ENCODE measurements at places on chromosomes 4 and X. TPM values are rescaled to one million over a fixed set of nuclear protein-coding genes. Genes with fewer than 3 reads are reported as not detected.

GRCh38 chr4:15506464-15506863, 36.8 kb downstream of the CC2D2A start:
- no peaks in the 10 kb centered on the region for H3K36me3 ChIP-seq
- no peaks in the 10 kb centered on the region for H3K27me3 ChIP-seq
- H3K4me1 ChIP-seq: no peaks in the 10 kb centered on the region
- DNase-seq: no peak
- H3K4me3 ChIP-seq: no peak overlapping the region

DNA sequence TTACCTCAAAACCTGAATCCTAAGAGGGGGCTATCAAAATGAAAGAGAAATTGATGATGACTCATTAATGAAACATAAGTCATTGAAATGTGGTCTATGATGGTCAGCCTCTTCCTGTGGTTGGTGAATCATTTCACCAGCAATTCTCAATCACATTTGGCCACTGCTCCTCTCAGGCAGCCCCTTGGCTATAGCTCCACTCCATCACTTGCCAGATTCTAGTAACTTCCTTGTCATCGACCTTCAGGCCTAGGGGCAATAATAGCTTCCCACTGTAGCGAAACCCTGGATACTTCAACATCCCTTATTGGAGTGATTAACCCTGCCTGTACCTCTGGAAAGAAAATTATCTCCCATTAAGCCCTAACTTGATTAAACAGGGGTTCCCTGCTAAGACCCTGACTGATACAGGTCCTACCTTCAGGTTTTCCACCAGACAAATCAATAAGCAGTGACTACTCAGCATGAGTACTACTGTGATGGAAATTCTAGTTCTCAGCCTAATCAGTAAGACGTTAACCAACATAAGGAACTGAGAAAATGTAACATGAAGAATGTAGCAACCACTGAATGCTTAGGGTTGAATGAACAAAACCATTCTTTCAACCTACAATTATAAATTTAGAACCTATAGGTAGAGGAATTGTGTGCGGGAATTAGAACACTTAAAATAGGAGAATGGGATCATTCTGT, 30.4 kb downstream of the ADH7 start:
- H3K4me3 ChIP-seq: no peak overlapping the region
- no peaks in the 10 kb centered on the region for H3K36me3 ChIP-seq
- peak; percentile 35 for DNase-seq
- peaks cover 10% of the 10 kb centered on the region for H3K4me1 ChIP-seq
- peak overlapping the region; percentile 42 for H3K27ac ChIP-seq
- H3K27me3 ChIP-seq: no peaks in the 10 kb centered on the region

The PHF8 gene
- total RNA-seq: 9.0 TPM

DNA sequence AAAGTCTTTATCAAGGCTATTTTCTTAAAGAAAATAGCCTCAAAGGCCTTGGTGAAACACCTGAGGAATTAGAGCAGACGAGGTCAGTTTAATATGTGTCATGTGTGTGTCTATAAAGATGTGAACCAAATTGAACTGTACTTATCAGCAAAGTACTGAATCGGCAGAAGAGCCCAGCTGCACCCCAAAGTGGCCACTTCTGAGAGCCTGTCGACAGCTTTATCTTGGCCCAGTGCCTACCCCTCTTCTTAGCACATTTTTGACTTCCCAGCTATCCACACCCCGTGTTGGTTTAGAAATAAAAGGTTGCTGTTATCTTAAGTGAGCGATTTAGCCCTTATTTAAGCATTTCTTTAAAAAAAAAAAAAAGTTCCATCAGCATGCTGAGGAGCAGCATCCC, 329.7 kb downstream of the FBXW7 start:
- H3K4me1 ChIP-seq: no peaks in the 10 kb centered on the region
- H3K36me3 ChIP-seq: no peaks in the 10 kb centered on the region
- H3K27ac ChIP-seq: no peak overlapping the region
- no peak overlapping the region for H3K4me3 ChIP-seq

GRCh38 chrX:68419975-68420374, 13.3 kb downstream of the OPHN1 start:
- peaks cover 6% of the 10 kb centered on the region for H3K27me3 ChIP-seq
- no peak overlapping the region for H3K4me3 ChIP-seq
- H3K36me3 ChIP-seq: no peaks in the 10 kb centered on the region
- no peak overlapping the region for H3K27ac ChIP-seq
- H3K4me1 ChIP-seq: peaks cover 17% of the 10 kb centered on the region

- H3K4me1 ChIP-seq: no peaks in the 10 kb centered on the region
- DNase-seq: no peak
- no peaks in the 10 kb centered on the region for H3K27me3 ChIP-seq
- no peak overlapping the region for H3K27ac ChIP-seq
These were observed 98.0 kb downstream of the PTTG2 start for GRCh38 chr4:38058151-38058550.

GRCh38 chr4:36254371-36254770, 10.1 kb upstream of the ARAP2 start:
- H3K27ac ChIP-seq: no peak overlapping the region
- no peaks in the 10 kb centered on the region for H3K4me1 ChIP-seq
- no peaks in the 10 kb centered on the region for H3K27me3 ChIP-seq
- no peaks in the 10 kb centered on the region for H3K36me3 ChIP-seq
- no peak overlapping the region for H3K4me3 ChIP-seq

- no peak overlapping the region for H3K4me3 ChIP-seq
- no peak for DNase-seq
- H3K27ac ChIP-seq: no peak overlapping the region
- no peaks in the 10 kb centered on the region for H3K36me3 ChIP-seq
- H3K27me3 ChIP-seq: no peaks in the 10 kb centered on the region
- H3K4me1 ChIP-seq: no peaks in the 10 kb centered on the region
These were observed 717.3 kb upstream of the ACTRT1 start for GRCh38 chrX:128769495-128769894.

GRCh38 chrX:134144231-134144630, 92.8 kb upstream of the CCDC160 start:
- no peaks in the 10 kb centered on the region for H3K36me3 ChIP-seq
- H3K27ac ChIP-seq: no peak overlapping the region
- no peaks in the 10 kb centered on the region for H3K27me3 ChIP-seq
- H3K4me3 ChIP-seq: no peak overlapping the region
- no peak for DNase-seq

DNA sequence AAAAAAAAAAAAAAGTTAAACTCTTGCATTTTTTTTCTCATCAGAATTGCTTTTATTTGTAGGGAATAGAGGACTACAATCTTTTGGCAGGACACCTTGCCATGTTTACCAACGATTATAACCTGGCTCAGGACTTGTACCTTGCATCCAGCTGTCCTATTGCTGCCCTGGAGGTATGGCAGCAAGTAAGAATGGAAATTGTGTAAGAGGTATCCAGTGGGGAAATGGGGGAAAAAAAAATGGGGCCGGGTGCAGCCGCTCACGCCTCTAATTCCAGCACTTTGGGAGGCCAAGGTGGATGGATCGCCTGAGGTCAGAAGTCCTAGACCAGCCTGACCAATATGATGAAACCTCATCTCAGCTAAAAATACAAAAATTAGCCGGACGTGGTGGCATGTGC, 49.8 kb downstream of the WDR19 start:
- no peak overlapping the region for H3K4me3 ChIP-seq
- no peaks in the 10 kb centered on the region for H3K4me1 ChIP-seq
- peaks cover 5% of the 10 kb centered on the region for H3K36me3 ChIP-seq

DNA sequence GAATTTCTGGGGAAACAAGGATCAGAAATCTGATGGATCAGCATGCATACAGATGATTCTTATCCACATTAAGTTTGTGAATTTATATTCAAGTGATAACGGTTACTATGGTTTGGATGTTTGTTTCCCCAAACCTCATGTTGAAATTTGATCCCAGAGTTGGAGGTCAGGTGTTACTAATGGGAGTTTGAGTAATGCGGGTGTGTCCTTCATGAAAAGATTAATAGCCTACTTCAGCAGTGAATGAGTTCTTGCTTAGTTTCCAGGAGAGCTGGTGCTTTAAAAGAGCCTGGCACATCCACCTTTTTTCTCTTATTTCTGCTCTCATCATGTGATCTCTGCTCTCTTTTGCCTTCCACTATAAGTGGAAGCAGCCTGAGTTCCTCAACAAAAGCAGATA, 712.4 kb downstream of the IL1RAPL1 start:
- H3K4me1 ChIP-seq: no peaks in the 10 kb centered on the region
- no peak overlapping the region for H3K4me3 ChIP-seq
- peaks cover 3% of the 10 kb centered on the region for H3K27me3 ChIP-seq
- H3K27ac ChIP-seq: no peak overlapping the region

The KIAA1210 gene
- total RNA-seq: not detected

DNA sequence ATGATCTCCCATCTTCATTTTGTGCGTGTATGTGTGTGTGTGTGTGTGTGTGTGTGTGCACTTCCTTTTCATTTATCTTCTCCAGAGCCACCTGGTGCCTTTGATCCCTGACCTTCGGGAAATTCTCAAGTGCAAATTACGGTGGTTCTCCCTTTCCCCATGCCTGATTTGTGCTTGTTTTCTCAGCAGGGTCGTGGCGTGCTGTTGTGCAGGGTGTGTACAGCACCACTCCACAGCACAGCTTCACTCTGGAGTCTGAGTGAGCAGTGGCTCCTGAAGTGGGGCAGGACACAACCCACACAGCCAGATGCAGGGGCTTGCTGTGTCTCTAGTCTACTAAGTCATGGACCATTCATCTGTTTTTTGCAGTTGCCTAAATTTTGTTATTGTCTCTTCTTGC, 114.2 kb upstream of the TBC1D9 start:
- H3K4me3 ChIP-seq: no peak overlapping the region
- H3K4me1 ChIP-seq: peaks cover 4% of the 10 kb centered on the region

The KCNIP4 gene
- not detected for total RNA-seq

DNA sequence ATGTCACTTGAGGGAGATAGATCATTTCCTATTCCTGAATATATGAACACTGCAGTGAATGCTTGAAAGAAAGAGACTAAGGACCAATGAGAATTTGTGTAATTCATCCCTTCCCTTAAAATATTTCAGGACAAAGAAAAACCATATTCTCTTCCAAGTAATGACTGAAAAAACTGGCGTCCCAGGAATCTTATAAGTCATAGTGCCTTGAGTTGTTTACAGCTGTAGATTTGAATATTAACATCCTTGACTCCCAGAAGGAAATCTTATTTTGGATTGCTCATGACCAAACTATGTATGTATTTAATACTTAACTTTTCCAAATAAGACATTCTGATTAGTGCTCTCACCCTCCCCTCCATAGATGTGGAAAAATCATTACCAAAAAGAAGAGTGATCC, 55.5 kb downstream of the CLDN22 start:
- no peak for DNase-seq
- no peaks in the 10 kb centered on the region for H3K27me3 ChIP-seq
- H3K4me1 ChIP-seq: peaks cover 4% of the 10 kb centered on the region
- H3K36me3 ChIP-seq: peaks cover 66% of the 10 kb centered on the region
- no peak overlapping the region for H3K4me3 ChIP-seq
- H3K27ac ChIP-seq: no peak overlapping the region

GRCh38 chrX:1903236-1903935, 288.5 kb downstream of the ASMT start:
- H3K4me1 ChIP-seq: no peaks in the 10 kb centered on the region
- no peaks in the 10 kb centered on the region for H3K27me3 ChIP-seq
- DNase-seq: no peak
- H3K36me3 ChIP-seq: no peaks in the 10 kb centered on the region

GRCh38 chr4:159434114-159434870, 331.4 kb downstream of the RAPGEF2 start:
- H3K36me3 ChIP-seq: no peaks in the 10 kb centered on the region
- H3K27ac ChIP-seq: no peak overlapping the region
- no peak for DNase-seq

Measured in psoas muscle (tissue), 8 donors.